ENCODE measurements at places on chromosomes 11 and 22.
A peak's percentile ranks its signal among the peaks of the same experiment; 100 is the strongest.

- H3K27ac ChIP-seq = no peak overlapping the region
- no peaks in the 10 kb centered on the region for H3K4me1 ChIP-seq
Observed at GRCh38 chr11:79447038-79447786, 6.4 kb upstream of the TENM4 start.

GRCh38 chr22:28244757-28245156 is 325.7 kb upstream of the PITPNB start:
- H3K4me1 ChIP-seq = peaks cover 35% of the 10 kb centered on the region
- DNase-seq = no peak
- no peaks in the 10 kb centered on the region for H3K36me3 ChIP-seq
- H3K4me3 ChIP-seq = no peak overlapping the region
- no peak overlapping the region for H3K27ac ChIP-seq

- no peaks in the 10 kb centered on the region for H3K36me3 ChIP-seq
- H3K27me3 ChIP-seq = no peaks in the 10 kb centered on the region
- no peak overlapping the region for H3K4me3 ChIP-seq
Observed at GRCh38 chr22:45448431-45448830, 34.9 kb downstream of the RIBC2 start.

GRCh38 chr11:18696638-18697225 is 1.8 kb upstream of the TMEM86A start:
- DNase-seq = peak; percentile 41
- no peaks in the 10 kb centered on the region for H3K36me3 ChIP-seq
- peaks cover 8% of the 10 kb centered on the region for H3K4me1 ChIP-seq
- no peaks in the 10 kb centered on the region for H3K27me3 ChIP-seq
- no peak overlapping the region for H3K27ac ChIP-seq

GRCh38 chr11:47004595-47005033 is 68.1 kb downstream of the CSTPP1 start:
- H3K27me3 ChIP-seq = no peaks in the 10 kb centered on the region
- H3K4me3 ChIP-seq = no peak overlapping the region
- DNase-seq = peak; percentile 97

GRCh38 chr22:37330200-37331033 is 48.1 kb downstream of the CYTH4 start:
- no peak overlapping the region for H3K27ac ChIP-seq
- no peaks in the 10 kb centered on the region for H3K36me3 ChIP-seq
- peak; percentile 86 for DNase-seq
- peaks cover 11% of the 10 kb centered on the region for H3K27me3 ChIP-seq
- H3K4me3 ChIP-seq = no peak overlapping the region

- no peak overlapping the region for H3K27ac ChIP-seq
- no peaks in the 10 kb centered on the region for H3K36me3 ChIP-seq
- no peak for DNase-seq
Observed at GRCh38 chr11:69708736-69709401, 5.0 kb upstream of the FGF19 start.

DNA sequence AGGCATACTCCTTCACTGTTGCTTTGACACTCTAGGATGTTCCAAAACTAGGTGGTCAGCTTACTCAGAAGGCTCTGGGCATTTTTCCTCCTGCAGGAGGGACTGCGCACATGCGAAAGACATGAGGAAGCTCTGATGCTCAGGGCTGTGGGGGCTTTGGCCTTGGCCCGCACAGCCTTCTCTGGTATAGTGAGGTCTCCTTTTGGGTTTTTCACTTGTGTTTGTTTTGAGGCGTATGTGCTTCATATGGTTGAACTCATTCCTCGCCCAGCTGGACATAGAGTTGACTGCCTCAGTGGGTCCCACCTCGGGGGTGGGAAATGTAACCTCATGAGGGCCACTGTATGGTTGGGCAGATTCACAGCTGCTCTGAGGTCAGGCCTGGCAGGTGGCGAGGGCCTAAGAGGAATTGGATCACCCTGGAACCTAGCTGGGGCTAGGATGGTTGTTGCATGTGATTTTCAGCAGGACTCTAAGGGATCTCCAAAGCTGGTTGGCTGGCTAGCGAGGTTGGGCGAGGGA is 63.7 kb downstream of the PTPRJ start:
- H3K27ac ChIP-seq = no peak overlapping the region
- no peak overlapping the region for H3K4me3 ChIP-seq
- DNase-seq = no peak
- no peaks in the 10 kb centered on the region for H3K27me3 ChIP-seq
- H3K4me1 ChIP-seq = peaks cover 4% of the 10 kb centered on the region

DNA sequence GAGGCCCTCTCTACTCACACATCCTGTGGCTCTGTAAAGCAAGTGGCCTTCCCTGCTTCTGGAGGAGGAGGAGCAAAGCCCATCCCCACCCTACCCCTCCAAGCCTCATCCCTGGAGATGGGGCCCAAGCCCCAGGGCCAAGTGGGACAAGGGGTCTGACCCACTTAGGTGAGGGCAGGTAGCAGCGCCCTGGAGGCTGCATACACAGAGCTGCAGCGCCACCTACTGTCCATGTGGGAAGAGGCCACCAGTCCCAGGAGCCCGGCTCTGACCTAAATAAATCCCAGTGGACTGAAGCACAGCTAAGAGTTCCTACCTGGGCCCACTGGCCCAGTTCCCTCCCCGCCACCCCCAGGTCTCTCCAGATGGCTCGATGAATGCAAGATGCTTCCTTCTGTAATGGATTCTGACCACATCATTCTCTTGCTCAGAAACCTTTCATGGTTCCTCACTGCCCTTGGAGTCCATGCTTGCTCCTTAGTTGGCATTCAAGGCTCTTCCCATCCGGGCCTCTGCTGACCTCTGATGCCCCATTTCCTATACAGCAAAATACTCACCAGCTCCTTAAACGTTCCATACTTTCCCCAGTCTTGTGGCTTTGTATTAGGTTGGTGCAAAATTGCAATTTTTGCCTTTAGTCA is 62.1 kb downstream of the THAP12 start:
- DNase-seq = peak; percentile 16
- H3K27me3 ChIP-seq = peaks cover 27% of the 10 kb centered on the region
- no peak overlapping the region for H3K27ac ChIP-seq
- H3K4me3 ChIP-seq = no peak overlapping the region

DNA sequence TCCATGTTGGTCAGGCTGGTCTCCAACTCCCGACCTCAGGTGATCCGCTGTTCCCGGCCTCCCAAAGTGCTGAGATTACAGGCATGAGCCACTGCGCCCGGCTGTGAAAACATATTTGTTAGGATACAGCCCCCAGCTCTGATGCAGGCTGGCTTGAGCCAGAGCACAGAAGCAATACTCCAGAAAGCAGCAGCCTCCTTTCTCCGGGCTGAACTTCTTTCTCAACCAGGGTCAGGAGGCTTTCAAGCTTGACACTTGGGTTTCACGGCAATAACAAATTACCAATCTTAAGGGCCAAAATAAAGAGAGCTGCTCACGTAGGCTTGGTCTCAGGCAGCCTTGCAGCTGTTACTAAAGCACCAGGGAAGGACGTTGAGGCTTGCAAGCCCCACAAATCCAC is 10.8 kb upstream of the CECR2 start:
- DNase-seq = no peak
- H3K4me3 ChIP-seq = no peak overlapping the region
- H3K4me1 ChIP-seq = no peaks in the 10 kb centered on the region
- H3K36me3 ChIP-seq = no peaks in the 10 kb centered on the region

DNA sequence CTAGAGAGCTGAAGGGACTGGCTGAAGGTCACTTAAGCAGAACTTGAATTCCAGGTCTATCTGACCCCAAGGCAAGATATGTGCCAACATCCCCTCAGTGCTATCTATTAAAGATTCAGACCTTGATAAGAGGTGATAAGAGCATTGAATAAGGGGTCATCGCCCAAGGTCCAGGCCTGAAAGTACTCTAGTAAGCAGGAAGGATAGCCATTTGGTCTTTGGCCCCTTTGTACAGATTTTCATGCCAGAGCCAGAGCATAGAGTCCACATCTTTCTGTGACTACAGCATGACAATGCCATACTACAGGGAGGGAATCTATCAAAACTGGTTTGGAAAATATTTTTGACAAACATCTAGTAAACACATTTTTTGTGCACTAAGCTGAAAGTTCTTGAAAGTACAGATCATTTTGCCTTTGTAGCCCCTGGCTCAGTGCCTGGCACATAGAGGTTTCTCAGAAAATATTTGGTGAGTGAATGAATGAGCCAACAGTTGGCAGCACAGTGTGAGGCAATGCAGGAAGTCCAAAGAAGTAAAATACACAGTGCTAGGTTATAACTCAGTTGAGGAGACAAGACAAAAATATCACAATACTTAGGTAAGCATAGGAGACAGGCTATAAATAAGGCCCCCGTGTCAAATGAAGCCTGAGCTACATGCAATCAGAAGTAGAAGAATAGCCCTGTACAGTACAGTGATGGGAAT is 15.1 kb upstream of the RRAS2 start:
- H3K4me3 ChIP-seq = no peak overlapping the region
- no peaks in the 10 kb centered on the region for H3K4me1 ChIP-seq
- H3K27me3 ChIP-seq = no peaks in the 10 kb centered on the region

DNA sequence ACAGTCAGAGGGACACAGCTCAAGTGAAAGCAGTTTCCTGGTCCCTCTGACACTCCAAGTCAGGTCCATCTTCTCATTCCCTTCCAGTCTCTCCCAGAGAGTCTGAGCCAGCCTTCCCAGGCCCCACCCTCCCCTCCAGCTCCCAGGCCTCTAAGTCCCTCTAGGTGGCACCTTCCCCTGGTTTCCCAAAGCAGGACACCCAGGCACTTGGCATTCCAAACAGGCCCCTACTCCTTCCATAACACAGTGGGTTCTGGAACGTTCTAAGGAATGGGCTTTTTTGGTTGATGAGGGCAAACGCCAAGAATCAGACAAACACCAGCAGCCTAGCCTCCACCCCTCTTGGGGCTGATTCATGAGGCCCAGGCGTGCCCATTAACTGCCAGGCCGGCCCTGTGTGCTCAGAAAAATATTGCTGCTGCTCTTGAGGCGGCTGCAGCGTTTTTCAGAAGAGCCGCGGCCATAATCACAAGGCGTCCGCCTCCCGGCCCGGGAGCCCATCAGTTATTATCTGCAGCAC is 418.7 kb downstream of the SOX6 start:
- no peaks in the 10 kb centered on the region for H3K27me3 ChIP-seq
- DNase-seq = no peak
- no peaks in the 10 kb centered on the region for H3K4me1 ChIP-seq
- no peaks in the 10 kb centered on the region for H3K36me3 ChIP-seq
- no peak overlapping the region for H3K4me3 ChIP-seq

- H3K27ac ChIP-seq = no peak within 1 kb of the TSS
- H3K36me3 ChIP-seq = no peaks in the 10 kb centered on the region
- peaks cover 32% of the 10 kb centered on the region for H3K27me3 ChIP-seq
Observed at GRCh38 chr22:32042924-32043323, at the start of gene SLC5A1. Gene SLC5A1, plus strand, starts transcription at chr22:32043261. Its CDS starts 21 bp downstream, at chr22:32043282.

DNA sequence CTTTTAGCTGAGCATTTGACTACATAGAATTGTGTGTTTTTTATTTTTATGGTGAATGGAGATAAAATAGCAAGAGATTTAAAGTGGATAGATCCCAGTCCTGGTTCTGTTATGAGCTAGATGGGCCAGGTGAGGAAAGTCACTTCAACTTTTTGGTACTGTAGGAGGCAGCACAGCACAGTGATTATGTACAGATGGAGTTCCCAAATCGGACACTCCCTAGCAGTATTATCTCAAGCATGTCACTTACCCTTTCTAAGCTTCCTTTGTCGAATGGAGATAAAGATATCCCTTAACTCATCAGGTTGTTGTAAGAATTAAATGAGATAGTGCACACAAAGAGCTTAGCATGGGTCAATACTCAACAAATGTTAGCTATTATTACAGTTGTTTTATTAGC is 5.3 kb downstream of the EXPH5 start:
- peaks cover 4% of the 10 kb centered on the region for H3K4me1 ChIP-seq
- no peak for DNase-seq
- no peaks in the 10 kb centered on the region for H3K36me3 ChIP-seq

DNA sequence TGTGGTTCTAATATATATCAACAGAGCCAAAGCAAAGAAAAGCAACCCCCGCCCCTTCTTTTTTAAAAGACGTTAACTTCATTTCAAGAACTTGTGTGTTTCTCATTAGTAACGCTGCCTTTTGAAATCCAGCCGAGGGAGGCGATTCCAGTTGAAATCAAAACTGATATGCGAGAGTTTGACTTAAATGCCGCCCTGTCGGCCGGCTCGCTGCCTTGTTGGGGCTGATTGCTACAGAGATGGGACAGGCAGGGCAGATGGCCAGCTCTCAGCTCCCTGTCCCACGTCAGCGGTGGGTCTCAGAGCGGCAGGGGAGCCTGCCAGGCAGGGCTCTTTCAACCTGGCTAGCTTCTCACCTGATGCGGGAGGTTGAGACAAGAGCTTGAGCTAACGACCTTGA is 51.9 kb upstream of the ALX4 start:
- no peaks in the 10 kb centered on the region for H3K4me1 ChIP-seq
- H3K27ac ChIP-seq = no peak overlapping the region
- no peak for DNase-seq
- no peak overlapping the region for H3K4me3 ChIP-seq
- H3K36me3 ChIP-seq = no peaks in the 10 kb centered on the region
- peaks cover 17% of the 10 kb centered on the region for H3K27me3 ChIP-seq

- H3K4me3 ChIP-seq = no peak overlapping the region
- H3K4me1 ChIP-seq = no peaks in the 10 kb centered on the region
- H3K27me3 ChIP-seq = peaks cover 12% of the 10 kb centered on the region
- no peak overlapping the region for H3K27ac ChIP-seq
Observed at GRCh38 chr11:2797741-2798361, 87.7 kb downstream of the CDKN1C start.

DNA sequence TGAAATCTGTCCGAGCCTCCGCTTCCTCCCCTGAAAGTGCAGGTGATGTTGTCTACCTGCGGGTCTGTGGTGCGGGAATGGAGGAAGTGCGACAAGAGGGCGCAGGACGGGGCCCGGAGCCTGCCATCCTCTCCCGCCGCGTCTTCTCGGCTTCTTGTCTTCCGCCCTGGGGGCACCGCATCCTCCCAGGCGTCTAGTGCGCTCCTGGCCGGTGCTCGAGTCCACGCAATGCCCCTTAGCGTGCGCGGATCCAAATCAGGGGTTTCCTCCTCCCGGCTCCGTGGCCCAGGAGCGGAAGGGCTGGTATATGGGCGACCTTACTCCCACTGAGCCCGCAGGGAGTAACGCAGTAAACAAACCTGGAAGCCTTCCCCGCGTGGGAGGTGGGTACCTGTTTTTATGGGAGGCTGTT is 405 bp downstream of the SFI1 start:
- H3K27ac ChIP-seq = peak overlapping the region; percentile 50
- peak overlapping the region; percentile 79 for H3K4me3 ChIP-seq
- no peaks in the 10 kb centered on the region for H3K27me3 ChIP-seq
- no peak for DNase-seq
- no peaks in the 10 kb centered on the region for H3K36me3 ChIP-seq
- H3K4me1 ChIP-seq = no peaks in the 10 kb centered on the region

- DNase-seq = no peak
- H3K27ac ChIP-seq = no peak overlapping the region
- peaks cover 6% of the 10 kb centered on the region for H3K27me3 ChIP-seq
- H3K4me3 ChIP-seq = no peak overlapping the region
Observed at GRCh38 chr11:113419454-113420003, 31.9 kb downstream of the ANKK1 start.

- no peak for DNase-seq
- H3K36me3 ChIP-seq = no peaks in the 10 kb centered on the region
- no peaks in the 10 kb centered on the region for H3K27me3 ChIP-seq
- H3K4me1 ChIP-seq = no peaks in the 10 kb centered on the region
Observed at GRCh38 chr11:78943154-78943553, 368.5 kb upstream of the NARS2 start.

Data from astrocyte (in vitro differentiated cells and primary cell).